ENCODE measurements at places on chromosomes 2 and 18.

GRCh38 chr2:28101892-28102291 lies 211.4 kb downstream of the BABAM2 start:
- no peak for DNase-seq

GRCh38 chr2:190582736-190583506 lies 48.4 kb upstream of the NEMP2 start:
- no peak for DNase-seq

DNA sequence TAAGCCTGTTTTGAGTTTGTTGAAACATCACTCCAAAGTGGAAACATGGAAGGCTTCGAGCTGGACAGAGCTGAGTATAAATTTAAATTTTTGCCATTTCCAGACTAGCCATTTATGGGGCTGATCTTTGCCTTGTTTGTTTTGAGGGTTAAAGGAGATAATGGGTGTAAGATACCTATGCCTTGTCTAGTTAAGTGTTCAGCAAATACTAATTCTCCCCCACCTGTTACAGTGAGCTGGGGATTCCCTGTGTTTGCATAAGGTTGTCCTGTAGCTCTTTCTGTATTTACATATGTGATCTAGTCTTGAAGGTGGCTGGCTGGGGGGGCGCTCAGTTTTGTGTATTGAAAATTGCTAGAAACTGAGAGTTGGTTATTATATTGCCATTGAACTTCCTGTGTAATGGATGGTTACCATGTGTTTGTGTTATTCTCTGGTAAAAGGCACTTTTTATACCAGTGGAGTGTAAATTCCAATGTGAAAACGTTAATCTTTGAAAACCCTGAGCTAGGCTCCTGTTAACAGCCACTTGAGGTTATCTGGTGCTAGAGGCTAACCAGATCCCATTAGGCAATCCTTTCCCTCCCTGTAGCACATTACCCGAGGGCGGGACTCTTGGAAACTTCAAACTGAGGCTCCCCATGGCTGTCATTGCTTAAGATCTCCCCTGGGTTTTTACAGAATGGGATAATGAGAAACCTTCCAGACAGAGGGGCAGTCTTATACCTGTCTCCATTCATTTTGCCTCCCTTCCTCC lies 26.7 kb downstream of the TANC1 start:
- no peak for DNase-seq

DNA sequence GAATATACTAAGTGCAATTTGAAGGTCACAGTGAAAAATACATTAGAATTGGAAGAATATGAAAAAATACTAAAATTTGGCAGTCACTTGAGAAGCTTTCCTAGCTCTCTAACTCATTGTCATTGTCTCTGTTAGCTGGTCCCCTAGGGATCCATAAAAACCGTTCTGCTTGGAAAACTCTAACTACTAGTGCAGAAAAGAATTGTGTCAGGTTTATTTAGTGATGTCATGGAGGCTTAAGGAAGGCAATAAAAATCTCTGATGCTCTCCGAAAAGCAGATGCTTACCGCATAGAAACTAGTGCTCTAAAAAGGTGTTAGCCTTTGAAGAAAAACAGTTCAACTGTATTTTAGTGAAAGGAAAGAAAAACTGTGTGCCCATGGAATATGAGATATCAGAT lies 150.1 kb upstream of the DLGAP1 start:
- no peak for DNase-seq

- DNase-seq: no peak
Measured at GRCh38 chr2:126200538-126200937, 455.4 kb upstream of the GYPC start.

- DNase-seq: no peak
Measured at GRCh38 chr18:77049938-77050337, 82.6 kb downstream of the MBP start.

DNA sequence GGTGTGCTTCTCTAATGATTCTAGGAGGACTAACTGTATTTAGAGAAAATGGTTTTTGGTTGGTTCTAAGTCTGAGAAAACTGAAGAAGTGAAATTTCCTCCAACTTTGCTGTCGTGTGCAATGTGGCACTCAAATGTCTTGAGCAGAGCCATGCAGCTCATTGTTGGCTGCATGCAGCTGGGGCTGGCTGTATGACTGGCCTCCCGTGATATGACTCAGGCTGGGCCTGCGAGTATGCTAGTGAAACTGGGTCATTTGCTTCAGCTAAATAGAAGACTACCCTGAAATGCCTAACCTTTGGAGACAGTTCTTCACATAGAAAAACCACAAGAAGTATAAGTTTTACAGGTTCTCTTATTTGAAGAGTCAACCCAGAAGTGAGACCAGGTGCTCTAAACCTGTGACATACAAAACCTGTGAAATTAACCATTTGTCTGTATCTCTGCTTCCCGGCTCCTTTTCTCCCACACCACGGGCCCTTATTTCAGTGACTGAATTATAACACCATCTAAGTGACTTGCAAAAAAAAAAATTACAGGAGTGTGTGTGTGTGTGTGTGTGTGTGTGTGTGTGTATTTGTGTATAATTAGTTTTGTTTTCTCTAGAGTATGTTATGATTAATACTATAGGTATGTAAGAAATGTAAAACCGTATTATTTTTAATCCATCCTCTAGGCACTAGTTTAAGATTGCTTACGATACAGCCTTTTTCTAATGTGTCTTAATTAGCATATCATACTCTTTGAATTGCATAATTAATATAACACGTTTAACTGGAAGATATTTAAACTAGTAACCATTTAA lies 15.9 kb downstream of the POLI start:
- no peak for DNase-seq

GRCh38 chr18:2967357-2967756 lies 45.6 kb downstream of the LPIN2 start:
- DNase-seq: no peak

DNA sequence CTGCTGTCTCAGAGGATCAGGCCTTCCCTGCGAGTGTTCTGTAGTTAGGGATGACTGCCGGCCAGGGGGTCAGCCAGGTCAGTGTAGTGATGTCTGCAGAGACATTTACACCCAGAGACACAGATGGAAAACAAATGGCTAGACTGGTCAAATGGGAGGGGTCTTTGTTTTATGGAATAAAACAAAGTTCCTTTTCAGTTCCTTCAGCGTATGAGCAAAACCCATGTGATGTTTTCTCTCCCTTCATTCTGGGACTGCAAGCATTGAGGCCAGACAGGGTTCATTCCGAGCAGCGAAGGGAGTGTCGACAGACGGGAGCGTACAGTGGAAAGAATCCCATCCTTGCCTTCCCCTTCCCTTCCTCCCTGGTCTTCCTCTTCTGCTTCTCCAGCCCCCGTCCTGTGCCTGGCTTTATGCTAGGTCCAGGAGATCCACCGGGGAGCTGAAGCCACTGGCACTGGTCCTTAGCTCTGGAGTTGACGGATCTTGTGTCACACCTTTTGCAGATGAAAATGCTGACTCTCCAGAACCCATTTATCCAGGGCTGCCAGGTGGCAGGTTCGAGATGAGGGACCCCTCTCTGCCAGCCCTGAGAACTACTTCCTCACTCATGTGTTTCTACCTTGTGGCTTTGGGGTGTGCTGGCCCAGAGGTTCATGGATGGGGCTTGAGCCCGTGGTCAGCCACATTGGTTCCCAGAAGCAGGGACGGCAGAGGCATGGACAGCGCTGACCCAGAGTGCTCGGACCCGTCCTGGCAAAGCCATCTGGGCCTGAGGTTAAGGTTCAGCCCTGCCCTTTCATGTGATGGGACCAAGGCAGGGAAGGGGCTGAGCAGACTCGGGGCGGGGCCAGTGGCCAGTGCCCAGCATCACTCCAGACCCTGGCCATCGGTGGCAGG lies 24.2 kb downstream of the ITGB1BP1 start:
- DNase-seq: no peak

DNA sequence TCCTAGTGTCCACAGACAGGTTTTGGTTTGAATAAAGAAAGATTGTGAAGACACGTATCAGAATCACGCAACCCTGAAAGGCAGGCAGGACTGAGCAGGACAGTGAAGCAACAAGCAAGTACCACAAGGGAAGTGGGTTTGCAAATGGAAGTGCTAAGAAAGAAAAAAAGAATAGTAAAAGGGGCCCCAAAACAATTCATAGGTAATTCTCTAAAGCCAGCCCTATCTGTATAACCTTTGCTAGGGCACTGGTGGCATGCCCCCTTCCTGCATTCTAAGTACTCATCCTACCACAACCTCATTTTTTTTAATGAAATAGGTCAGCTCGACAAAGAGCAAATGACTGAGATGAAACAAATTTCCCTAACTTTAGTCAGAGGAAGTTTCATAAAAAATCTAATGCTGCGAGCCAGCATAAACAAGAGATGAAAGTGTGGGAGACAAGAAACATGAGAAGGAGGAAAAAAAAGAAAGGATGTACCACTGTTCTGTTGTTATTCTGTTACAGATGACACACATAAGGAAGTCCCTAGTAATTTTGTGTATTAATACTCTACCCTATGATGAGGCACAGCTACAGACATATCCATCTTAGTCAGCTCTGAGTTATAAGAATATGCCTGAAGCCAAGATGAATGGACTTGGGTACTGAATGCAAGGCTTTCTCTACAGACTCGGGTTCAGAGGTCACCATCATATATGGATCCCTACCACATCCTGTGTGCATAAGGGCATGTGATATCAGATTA lies 32.2 kb downstream of the IKZF2 start:
- DNase-seq: no peak

- no peak for DNase-seq
Measured at GRCh38 chr2:21820271-21820670, 696.5 kb downstream of the TDRD15 start.

GRCh38 chr2:59093571-59093970 lies 852.4 kb upstream of the FANCL start:
- no peak for DNase-seq

DNA sequence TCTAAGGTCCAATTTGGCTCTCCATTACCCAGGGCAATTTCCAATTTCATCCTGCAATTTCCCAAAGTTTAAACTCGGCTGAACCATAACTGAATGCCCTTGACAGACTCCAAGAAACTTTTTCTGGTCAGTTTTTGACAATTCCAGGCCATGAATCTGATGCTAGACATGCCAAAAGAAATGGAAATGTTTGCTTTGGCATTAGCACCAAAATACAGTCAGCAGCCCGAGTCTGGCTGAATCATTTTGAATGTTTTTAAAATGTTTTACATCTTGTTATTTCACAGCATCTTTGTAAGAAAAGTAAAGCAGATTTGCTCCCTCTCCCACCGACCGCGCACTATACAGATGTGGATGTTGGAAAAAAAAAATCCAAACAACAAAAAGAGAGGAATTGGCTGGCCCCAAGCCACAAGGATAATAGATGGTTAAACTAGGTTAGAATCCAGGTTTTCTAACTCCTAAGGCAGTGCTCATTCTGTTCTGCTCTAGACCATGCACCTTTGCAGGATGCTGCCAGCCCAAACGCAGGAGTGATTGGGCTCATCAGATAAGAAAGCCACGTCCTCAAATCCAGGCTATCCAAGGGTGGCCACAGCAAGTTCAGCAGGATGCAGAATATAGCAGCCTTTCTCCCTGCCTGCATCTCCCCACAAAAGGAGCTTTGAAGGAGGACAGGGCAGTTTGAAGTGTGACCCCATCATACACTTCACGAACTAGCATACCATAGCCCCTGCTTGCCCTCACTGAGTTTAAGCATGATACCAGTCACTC lies 167.5 kb downstream of the ALK start:
- no peak for DNase-seq

GRCh38 chr2:144597894-144598593 lies 78.1 kb upstream of the ZEB2 start:
- DNase-seq: no peak

GRCh38 chr2:62475172-62476011 lies 30.6 kb downstream of the TMEM17 start:
- DNase-seq: no peak

GRCh38 chr2:95087379-95087778 lies 34.2 kb downstream of the MRPS5 start:
- DNase-seq: no peak

- no peak for DNase-seq
Measured at GRCh38 chr2:200586644-200586975, 796 bp downstream of the AOX1 start.

- no peak for DNase-seq
Measured at GRCh38 chr2:96940001-96940615, 46.3 kb downstream of the FAM178B start.

DNA sequence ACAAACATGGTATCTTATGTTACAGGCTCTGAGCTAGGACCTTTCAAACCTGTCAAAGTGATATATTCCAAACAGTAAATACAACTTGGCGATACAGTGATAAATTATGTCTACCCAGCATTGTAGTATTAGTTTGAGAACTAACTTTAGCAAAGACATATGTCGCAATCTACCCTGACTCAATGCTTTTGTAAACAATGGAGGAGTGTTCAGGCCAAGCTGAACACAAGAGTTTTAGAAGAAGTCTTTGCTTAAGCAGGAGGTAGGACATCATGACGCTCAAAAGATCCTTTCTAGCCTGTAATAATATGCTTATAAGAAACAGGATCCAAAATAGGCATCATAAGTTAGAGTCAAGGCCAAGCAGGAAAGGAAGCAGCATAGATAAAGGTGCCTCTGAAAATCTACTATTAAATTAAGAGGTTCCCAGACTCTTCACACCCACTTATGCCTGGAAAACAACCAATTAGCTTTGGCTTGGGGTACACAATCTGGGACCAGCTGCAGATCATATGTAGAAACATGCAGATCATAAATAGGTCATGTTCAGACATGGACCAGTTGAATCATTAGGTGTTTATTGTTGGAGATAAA lies 132.5 kb downstream of the CSRNP3 start:
- no peak for DNase-seq

DNA sequence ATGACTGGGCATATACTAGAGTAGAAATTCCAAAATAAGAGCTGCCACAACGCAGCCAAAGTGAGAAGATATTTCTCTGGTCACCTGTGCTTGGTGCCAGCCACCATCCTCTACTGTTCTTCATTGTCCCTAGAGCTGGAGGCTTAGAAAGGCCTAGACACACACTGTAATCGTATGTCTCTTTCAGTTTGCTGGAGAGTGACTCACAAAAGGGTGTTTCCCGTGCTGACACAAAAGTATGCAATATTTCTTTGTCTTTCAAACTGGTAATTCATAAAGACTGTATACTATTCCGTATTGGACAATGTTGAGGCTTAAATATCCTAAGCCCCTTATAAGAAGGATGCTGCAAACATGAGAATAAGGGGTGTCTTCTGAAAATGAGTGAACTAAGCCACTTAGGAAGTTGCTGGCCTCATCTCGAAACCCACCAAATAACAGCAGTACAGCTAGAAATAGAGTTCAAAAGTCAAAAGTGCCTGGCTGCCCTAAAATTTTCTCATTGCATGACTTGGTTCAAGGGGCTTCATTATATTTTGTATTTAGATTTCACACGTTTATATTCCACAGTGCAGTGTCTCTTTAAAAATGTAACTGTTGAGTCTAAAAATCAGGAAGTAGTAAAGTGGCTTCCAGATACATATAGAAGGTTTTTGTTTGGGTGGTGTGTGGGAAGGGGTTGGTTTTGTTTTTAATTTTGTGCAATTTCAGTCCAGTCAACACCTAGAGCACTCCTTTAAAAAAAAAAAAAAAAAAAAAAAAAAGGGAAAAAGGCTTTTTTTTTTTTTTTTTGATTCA lies 601.1 kb downstream of the ARHGAP15 start:
- no peak for DNase-seq

DNA sequence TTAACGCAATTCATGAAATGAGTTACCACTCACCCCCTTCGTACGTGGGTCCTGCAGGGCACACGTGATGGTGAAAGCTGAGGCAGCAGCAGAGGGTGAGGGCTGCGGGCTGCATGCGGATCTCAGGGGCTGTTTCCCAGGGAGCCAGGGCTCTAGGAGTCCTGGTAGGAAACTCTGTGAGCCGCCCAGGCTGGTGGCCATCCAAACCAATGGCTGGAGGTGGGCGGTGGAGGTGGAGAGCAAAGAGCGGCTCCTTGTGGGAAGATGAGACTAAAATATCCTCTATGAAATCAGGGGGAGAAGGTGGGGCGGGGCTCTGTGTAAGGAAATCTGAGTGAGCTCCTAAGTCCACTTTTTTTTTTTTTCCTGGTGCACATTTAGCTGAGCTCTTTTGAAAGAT lies 120.1 kb upstream of the SLC1A4 start:
- no peak for DNase-seq
